Panc1 (cell line): ENCODE measurements at places on chromosomes 1 and 21.

- no peak for DNase-seq
Observed at GRCh38 chr1:177273141-177273540, 102.4 kb downstream of the BRINP2 start.

- DNase-seq: no peak
Observed at GRCh38 chr1:32249831-32250525, 1.1 kb upstream of the LCK start.

GRCh38 chr21:24781146-24781545, 826.1 kb downstream of the MRPL39 start:
- no peak for DNase-seq

DNA sequence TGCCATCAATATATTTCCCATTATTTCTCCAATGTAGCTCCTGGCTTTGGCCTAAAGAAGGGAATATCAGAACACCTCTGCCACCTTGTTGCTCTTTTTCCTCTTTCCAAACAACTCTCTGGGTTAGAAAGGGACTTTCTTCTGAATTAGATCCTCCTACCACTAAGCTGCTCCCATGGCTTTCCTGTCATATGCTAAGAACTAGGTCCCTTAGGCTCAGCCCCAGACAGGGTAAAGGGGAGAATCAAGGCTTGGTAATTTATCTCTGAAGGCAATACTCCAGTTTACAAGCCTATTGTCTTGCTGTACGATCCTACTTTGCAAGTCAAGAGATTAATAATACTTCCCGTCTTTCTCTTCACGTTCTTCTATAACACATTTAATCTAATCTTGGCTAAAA, 373.2 kb upstream of the DAB1 start:
- DNase-seq: no peak

- no peak for DNase-seq
Observed at GRCh38 chr21:33878824-33879223, 36.8 kb downstream of the ATP5PO start.

GRCh38 chr1:241870336-241870735, 22.3 kb downstream of the EXO1 start:
- no peak for DNase-seq

DNA sequence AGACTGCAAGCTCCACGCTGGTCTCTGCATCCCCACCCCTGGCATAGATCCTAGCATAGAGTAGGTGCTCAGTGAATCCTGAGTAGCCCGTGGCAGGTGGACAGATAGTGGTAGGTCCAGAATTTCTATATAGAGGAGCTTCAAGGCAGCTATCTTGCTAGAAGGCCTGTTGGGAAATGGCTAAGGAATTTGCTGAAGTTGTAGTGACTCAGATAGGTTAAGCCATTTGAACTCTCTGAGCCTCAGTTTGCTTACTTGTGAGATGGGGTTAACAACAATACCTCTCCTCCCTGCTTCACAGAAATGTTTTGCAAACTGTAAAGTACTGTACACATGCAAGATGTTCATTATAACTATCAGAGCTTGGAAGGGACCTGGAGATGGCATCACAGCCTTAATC, 23.4 kb upstream of the EPHB2 start:
- no peak for DNase-seq

GRCh38 chr1:75908717-75909152, 23.5 kb downstream of the ASB17 start:
- DNase-seq: peak; percentile 50

GRCh38 chr1:169460191-169460833, 25.4 kb downstream of the SLC19A2 start:
- DNase-seq: peak; percentile 7

DNA sequence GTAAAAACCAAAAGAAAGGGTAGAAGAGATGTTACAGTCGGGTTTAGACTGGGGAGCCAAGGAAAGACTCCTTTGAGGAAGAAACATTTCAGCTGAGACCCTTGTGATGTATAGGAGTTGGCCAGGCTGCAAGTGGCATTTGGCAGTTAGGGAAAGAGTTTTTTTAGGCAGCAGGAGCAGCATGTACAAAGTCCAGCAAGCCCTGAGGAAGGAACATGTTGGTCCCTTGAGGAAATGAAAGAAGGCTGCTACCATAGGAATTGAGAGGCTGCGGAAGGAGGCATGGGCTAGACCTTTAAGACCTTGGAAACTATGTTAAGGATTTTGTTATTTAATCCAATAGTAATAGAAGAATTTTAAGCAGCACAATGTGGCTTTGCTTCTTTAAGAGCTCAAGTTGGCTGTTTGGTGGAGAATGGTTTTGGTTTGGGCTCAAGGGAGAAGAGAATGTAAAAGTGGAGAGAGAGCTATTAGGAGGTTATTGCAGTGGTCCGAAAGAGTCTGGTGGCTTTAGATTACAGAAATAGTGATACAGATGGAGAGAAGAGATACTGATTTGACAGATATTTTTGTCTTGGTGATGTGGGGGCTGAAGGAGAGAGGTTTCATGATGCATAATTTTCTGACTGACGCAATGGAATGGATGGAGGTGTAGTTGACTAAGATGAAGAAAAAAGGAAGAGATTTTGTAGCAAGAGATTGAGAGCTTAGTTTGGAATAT, 26.6 kb downstream of the SMAP2 start:
- DNase-seq: no peak
